Activated gamma-delta T cell treated with anti-CD3 and anti-CD28 coated beads, Interleukin-2, amount 50 U/mL, for 16 hours (primary cell): ENCODE measurements at places on chromosomes 2 and 18.

DNA sequence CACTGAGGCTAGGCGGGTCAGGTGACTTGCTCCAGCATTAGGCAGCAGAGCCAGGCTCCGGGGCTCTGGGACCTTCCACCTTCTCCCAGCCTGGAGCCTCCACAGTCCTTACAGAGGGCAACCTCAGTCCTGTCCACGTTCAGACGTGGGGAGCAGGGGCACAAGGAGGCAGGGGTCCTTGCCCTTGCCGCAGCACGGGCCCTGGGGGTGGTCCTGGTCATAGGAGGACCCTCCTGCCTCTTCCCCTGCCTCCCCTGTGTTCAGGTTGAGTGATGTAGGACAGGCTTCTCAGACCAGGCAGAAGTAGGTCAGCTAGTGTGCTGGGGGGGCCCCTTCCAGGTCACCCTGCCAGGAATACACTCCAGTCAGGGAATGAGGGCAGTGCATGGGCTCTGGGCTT lies 5.4 kb upstream of the ARHGEF4 start:
- DNase-seq: no peak

DNA sequence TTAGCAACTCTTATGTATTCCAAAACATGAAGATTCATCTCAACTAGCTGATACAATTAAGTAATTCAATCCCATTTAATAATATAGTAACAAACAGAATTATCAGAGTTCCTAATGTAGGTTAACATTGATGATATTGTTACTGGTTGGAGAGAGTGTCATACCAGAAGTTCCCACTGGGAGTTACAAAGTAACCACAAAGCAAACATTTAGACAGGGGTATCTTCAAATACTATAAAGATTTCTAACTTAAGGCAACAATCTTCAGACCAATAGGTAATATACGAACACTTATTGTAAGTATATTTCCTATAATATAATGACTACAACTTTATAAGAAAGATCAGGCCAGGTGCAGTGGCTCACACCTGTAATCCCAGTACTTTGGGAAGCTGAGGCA lies 1372.9 kb upstream of the PIK3C3 start:
- DNase-seq: no peak

- no peak for DNase-seq
These were observed 142.3 kb upstream of the KCNJ3 start for GRCh38 chr2:154556146-154556545.

DNA sequence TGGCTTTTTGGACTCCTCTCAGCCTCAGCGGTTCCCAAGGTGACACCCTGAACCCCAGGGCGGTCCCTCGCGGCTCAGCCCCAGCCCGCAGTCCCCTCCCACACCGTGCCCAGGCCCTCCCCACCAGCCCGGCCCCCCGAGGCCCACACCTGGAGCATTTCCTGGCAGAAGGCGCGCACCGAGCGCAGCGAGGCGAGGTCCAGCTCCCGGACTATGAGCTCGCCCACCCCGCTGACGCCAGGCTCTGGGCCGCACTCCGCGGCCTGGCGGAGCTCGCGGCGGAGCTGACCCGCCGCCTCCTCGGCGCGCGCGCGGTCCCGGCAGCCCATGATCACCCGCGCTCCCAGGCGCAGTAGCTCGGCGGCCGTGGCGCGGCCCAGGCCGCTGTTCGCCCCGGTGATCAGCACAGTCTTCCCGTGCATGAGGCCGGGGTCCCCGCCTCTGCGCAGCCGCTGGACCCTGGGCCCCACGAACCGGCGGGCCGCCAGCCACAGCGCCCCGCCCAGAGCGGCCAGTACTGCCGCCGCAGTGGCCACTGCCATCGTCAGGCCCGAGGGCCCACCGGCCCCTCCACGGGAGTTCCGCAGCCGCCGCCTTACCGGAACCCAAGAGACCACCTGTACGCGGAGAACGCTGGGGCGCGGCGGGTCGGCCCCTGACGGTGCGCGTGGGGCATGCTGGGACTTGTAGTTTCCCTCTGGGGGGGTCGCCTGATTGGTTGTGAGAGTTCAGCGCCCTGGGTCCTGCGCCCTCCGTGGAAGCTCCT lies at the start of gene RDH14:
RDH14 (minus strand) TSS at position 623 of the 766 bp plus-strand sequence; CDS start at position 542, 81 bp downstream.
- DNase-seq: peak; percentile 89
